NAMALWA (cell line): ENCODE measurements at places on chromosomes 7 and 10.

- no peak for DNase-seq
Measured at GRCh38 chr7:27046854-27047549, 48.8 kb downstream of the HOXA1 start.

- DNase-seq = peak; percentile 40
Measured at GRCh38 chr10:133336577-133337369, at the start of gene CALY. CALY (minus strand) TSS chr10:133336896; CDS start chr10:133328989, 7,907 bp downstream.

- DNase-seq = no peak
Measured at GRCh38 chr10:119496273-119496672, 46.2 kb downstream of the RGS10 start.

- DNase-seq = no peak
Measured at GRCh38 chr7:102918845-102919244, 6.0 kb downstream of the LRRC17 start.

GRCh38 chr10:48608279-48608681 is 3.4 kb upstream of the ARHGAP22 start:
- peak; percentile 80 for DNase-seq

- no peak for DNase-seq
Measured at GRCh38 chr10:9547936-9548904, 1469.5 kb upstream of the CELF2 start.

DNA sequence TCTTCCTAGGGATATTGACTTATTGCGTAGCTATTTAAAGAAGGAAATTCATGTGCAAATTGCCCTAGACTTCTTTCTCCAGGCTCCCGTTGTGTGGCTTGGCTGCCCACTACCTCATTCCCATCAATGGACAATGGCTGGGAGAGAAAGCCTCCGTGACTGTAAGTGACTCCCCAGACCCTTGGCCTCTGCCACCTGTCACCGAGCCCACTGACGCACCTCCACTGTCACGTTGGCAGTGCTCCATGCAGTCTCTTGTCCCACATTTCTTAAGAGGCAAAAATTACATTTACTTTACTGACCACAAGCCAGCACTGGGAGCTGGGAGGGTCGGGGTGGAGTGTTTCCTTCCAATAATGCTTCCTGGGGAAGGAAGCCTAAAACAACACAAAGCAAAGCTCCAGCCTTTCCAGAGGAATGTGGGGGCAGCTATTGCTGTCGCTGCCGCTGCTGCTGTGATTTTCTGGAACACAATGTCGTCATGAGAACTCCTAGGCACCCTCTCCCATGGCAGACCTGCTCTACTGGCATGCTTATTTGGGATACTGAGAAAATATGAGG is 89.7 kb upstream of the STEAP1B start:
- DNase-seq = no peak

DNA sequence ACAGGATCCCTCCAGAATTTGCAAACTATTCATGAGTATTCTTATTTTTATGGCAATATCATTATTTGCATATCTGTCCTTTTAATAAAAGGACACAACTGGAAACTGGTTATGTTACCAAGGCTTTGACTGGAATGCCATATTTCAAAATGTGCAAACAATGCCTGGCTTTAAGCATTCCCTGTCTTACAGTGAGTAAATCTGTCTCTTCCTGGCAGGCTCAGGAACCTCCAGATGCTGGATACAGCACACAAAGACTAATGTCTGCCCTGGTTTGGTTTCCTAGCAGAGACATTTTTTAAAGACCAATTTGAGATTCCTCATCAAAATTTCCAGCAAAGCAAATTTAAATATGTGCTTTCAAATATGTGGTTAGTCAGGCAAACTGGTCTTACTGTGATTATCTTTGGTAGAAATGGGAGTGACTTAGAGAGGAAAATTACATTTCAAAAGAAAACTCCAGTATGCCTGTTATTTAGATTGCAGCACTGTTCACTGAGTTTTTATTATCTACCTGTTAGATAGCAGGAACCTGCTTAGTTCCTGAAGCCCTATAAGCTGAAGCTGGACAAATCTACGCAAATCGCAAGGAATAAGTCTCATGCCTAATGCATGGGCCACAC is 31.3 kb downstream of the RNF216 start:
- DNase-seq = no peak

DNA sequence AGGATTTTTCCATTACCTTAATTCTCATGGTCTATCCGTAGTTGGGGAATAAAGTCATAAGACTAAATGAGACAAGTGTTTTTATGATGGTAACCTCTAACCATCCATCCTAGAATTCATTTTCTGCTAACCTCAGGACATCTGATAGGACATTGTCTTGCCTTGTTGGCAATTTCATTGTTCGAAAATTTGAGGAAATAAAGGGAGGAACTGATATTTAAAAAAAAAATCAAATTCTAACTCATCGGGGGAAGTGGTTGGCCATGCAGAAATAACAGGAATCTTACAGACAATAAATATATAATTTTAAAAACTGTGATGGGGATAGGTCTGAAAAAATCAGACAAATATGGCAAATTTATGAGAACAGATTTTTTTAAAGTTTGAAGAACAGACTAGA is 21.7 kb upstream of the RHOBTB1 start:
- no peak for DNase-seq

DNA sequence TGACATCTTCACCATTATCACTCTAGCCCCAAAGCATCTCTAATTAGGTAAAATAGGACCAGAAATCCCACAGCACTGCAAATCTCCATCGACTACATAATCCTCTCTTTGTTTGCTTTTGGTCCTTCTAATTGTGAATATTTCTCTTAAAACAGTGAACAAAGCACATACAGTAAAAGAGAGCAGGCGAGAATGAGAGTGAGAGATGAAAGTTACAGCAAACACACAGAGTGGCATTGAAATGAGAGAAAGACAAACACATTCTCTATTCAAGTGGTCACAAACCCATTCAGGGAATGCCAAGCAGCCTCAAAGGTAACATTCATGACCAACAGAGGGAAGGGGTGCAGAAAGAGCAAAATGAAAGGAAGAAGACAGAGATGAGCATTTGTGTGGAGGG is 109.8 kb upstream of the PTN start:
- DNase-seq = no peak

DNA sequence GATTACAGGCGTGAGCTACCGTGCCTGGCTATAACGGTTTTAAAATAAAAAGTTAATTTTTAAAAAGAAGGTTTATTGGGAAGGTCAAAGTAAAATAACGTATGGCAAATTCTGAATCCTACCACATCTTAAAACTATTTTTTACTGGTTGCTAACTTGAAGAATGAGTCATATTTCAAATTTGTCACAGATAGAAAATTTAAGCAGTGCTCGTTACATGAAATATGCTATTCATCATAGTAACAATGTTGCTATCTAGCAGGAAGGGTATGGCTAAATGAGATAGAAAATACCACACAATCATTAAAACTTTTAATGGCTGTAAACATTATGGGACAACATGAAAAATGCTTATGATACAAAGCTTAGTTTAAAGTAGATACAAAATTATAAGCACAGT is 500.5 kb downstream of the PHTF2 start:
- DNase-seq = no peak

- DNase-seq = no peak
Measured at GRCh38 chr10:28937959-28938358, 260.6 kb downstream of the BAMBI start.

GRCh38 chr10:124694481-124695220 is 49.5 kb downstream of the FAM53B start:
- no peak for DNase-seq

GRCh38 chr10:31187607-31188210 is 131.3 kb upstream of the ZEB1 start:
- DNase-seq = no peak

DNA sequence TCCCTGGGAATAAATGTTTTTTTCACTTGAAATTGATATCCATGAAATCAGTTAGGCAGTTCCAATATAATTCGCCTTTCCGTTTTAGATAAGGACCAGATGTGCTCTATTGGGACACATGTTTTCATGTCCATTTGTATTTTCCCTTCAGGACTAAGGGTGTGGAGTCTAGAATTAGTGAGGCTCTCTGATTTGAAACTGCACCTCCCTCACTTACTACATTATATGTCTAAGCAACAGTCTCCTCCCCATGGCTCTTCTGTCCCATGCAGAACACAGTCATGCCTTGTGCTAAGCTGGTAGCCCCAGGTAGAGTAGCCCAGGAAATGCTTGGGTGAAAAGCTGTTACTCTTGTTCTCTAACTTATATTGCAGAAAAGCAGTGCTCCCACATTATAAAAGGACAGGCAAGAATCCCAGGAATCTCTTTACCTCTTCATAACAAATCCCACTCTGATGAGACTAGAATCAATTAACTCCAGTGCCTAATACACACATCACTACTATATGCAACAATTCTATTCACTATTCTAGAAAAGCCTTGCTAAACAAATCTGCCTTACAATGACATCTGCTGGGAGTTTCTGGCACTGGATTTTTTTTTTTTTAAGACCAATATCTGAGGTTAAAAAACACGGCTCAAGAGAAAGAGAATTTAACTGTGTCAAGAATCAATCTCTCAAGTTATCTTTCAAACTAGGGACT is 293.9 kb downstream of the SNX13 start:
- DNase-seq = no peak

DNA sequence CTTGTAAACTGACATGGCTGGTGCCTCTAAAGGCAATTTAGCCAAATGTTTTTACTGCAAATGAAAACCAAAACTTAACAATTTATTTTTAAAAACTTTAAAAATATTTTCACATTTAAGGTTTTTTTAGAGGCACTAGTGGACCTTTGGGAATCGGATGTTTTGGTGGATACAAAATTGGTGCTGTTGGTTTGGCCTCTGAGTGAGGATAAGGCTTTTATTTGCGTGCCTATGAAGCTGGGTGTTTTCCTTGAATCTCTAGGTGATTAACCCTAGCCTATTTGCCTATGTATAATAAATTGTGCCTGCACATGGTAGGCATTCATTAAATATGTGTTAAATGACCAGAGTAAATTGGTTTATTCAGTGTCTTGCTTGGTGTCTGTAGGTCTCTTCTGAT is 2.9 kb upstream of the SGCE start:
- DNase-seq = no peak

- DNase-seq = no peak
Measured at GRCh38 chr10:79496896-79497295, 15.4 kb upstream of the EIF5AL1 start.

GRCh38 chr10:13100349-13101294 is 659 bp downstream of the OPTN start:
- peak; percentile 24 for DNase-seq

DNA sequence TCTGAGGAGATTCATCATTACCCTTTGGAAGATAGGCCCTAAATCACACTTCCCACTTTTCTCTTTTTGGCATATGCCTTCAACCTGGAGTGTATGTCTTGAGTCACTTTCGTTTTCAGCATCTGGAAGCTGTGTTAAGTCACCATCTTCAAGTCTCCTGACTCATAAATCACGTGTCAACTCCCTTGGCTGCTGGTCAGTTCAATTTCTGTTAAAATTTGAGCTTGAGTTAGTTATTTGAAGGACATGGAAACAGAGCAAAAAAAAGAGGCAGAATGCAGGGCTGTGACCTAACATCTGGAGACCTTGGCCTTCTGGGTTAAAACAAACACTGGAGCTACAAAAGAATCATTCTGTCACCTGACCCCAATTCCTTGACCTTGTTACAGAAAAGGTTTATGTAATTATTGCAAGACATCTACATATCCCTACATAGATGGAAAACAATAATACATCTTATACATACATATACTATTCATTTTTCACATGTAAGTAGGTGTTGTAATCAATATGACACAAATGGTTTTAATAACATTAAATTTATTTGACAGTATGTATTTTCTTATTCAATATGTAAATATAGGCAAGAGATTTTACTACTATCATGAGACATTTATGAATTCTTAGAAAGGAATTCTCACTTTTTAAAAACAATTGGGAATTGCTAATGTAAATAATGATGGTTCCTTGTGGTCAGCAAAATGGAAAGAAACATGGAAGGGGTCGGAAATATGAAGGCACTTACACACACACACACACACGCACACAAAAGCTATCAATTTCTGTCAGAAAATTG is 169.7 kb upstream of the PHYHIPL start:
- DNase-seq = no peak

GRCh38 chr10:3415038-3415736 is 242.6 kb upstream of the PITRM1 start:
- no peak for DNase-seq

- DNase-seq = no peak
Measured at GRCh38 chr7:100079024-100079560, 2.4 kb downstream of the ZNF3 start.
